H7 (cell line): ENCODE measurements at places on chromosomes 16 and 17. TPM values are rescaled to one million over a fixed set of nuclear protein-coding genes. Genes with fewer than 3 reads are reported as not detected.
A peak's percentile ranks its signal among the peaks of the same experiment; 100 is the strongest.

Gene CD300LB
- total RNA-seq = not detected in 2 replicates

Gene DHRS7C
- not detected in 2 replicates for total RNA-seq

Gene TOB1
- 5.2 and 8.6 TPM in 2 replicates for total RNA-seq

Gene OTOP3
- total RNA-seq = not detected in 2 replicates

Gene TELO2
- 50.2 and 60.3 TPM in 2 replicates for total RNA-seq

Gene KRTAP4-11
- not detected in 2 replicates for total RNA-seq

Gene CCP110
- total RNA-seq = 6.4 and 9.5 TPM in 2 replicates

Gene CDRT15L2
- not detected in 2 replicates for total RNA-seq

Gene TBC1D3I
- total RNA-seq = 0.26 TPM in 1 of 2 replicates, not detected in the other

Gene ASGR1
- total RNA-seq = 12.3 and 15.4 TPM in 2 replicates

GRCh38 chr17:80406146-80406545 lies 8.8 kb upstream of the ENDOV start:
- no peak for DNase-seq

DNA sequence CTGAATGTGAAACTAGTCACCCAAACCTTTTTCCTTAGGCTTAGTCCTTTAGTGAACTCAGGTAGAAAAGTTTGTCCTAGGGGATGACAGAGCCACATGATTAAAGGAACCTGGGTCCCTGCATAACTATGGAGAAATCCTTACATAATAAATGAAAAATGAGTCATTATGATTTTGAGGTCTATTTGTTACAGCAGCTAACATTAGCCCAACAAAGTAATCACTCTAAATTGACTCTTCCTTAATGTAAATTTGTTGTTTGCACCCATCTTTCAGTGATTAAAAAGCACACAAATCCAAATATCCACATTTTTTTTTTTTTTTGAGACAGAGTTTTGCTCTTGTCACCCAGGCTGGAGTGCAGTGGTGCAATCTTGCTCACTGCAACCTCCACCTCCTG lies 32.0 kb downstream of the OGFOD1 start:
- no peak for DNase-seq

GRCh38 chr17:60959011-60959410 lies 281.4 kb downstream of the BCAS3 start:
- no peak for DNase-seq

DNA sequence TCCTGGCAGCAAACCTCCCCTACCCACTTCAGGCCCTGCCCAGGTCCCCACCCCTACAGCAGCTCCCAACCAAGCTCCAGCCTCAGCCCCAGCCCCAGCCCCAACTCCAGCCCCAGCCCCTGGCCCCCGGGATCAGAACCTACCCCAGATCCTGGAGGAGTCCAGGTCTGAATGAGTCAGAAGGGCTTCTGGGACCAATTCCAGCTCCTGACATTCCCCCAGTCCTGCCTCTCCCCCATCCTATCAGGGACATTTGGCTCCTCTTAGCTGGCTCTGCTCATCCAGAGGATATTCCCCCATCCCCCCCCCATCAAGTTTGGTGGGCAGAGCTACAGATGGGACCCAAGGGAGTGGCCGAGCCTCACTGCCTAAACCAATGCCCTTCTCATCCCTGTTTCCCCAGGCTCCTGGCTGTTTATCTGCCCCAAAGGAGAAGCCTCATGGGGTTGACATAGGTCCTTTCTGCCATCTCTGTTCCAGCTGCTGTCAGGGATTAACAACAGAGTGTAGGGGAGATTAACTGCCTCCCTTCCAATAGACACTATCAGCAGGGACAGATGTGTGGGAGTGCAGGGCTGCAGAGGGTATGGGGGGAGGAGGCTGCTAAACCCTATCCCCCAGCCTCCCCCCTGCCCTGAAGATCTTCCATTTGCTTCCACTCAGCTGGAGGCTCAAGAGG lies 16.5 kb downstream of the CNTNAP1 start:
- peak; percentile 55 for DNase-seq

DNA sequence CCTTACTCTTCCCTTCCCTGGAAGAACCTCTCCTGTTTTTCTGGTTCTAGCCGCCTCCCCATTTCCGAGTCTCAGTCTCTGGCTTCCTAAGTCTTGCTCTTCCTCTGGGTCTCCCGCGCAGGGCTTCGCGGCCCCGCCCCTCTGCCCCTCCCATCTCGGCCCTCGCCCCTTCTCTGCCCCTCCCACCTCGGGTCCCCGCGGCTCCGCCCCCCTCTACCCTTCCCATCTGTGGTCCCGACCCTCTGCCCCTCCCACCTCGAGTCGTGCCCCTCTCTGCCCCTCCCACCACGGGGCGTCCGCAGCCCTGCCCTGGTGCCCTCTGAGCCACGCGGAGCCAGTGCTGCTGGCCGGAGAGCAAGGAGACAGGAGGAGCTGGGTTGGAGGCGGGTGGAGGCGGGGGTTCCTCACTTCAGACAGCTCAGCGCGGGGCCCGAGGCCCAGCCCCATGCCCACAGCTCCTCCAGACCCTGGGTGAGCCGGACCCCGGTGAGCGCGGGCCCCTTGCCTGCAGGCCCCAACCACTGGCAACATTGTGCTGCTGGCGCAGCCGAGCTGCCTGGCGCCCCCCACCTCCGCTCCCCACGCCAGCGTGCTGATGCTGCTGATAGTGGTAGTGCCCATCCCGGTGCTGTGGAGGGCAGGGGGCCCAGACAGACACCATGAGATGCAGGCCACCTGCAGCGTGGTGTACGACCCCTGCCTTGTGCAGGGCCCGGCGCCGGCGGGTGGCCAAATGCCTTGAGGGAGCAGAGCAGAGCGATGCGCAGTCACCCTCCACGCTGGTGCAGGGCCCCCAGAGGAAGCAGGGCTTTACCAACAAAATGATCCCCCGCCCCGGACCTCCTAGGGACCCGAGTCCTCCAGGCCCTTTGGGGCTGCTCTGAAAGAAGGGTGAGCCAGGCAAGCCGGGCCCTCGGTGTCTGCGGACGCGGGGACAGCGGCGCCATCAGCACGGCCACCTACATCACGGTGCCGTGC lies 2115.3 kb downstream of the TP53TG3F start:
- no peak for DNase-seq

GRCh38 chr16:1651974-1652312 lies 26.1 kb upstream of the JPT2 start:
- DNase-seq = no peak

DNA sequence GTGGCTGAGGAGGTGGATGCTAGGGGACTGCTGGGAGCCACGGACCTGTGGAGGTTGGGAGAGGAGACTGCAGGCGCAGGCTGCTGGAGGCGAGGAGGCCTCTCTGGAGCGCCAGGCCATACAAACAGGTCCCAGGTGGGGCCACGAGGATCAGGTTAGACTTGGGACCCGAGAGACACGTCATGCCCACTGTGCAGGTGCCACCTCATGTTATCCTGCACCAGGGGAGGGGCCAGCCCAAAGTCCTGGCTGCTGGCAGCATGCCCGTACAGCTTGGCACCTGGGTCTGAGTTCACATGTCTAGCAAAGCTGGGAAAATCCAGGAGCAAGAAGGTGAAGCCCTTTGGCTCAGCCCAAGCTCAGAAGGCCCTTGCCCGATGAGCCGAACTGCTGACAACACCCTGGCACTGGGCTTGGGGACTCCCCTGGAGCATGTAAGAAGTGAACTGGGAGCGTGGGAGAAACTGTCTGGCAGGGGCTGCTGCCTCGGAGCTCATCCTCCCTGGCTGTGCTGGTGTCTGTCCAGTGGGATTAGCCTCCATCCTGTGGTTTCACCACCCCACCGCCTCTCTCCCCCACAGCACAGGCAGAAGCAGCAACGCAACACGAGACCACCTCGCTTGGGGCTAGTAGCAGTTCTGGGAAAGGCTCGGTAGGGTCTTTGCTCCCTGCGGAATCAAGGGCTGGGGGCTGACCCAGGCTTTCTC lies 5.3 kb downstream of the ARHGDIA start:
- no peak for DNase-seq

- peak; percentile 83 for DNase-seq
Observed at GRCh38 chr17:36942019-36942599, 4.8 kb downstream of the LHX1 start.

GRCh38 chr17:34837876-34838478 lies 123.3 kb downstream of the CCT6B start:
- DNase-seq = peak; percentile 63

GRCh38 chr16:54647725-54648221 lies 282.9 kb upstream of the IRX5 start:
- no peak for DNase-seq

GRCh38 chr17:78722246-78722761 lies 59.8 kb downstream of the CYTH1 start:
- peak; percentile 70 for DNase-seq

DNA sequence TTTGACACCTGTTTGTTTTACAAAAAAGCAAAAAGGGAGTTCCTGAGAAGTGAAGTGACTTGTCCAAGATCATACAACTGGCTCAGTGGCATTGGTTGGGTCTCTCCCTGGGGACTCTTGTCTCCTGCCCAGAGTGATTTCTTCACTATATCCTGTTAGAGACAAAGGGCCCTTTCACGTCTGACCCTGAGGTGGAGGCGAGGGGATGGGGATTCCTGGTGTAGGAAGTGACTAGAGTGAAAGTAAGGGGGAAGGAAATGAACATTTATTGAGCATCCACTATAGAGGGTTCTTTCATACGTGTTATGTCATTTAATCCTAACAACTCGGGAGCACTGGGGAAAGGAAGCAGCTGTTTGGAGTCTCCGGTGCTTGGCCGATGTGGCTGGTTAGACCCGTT lies 9.0 kb downstream of the ITGB3 start:
- no peak for DNase-seq

DNA sequence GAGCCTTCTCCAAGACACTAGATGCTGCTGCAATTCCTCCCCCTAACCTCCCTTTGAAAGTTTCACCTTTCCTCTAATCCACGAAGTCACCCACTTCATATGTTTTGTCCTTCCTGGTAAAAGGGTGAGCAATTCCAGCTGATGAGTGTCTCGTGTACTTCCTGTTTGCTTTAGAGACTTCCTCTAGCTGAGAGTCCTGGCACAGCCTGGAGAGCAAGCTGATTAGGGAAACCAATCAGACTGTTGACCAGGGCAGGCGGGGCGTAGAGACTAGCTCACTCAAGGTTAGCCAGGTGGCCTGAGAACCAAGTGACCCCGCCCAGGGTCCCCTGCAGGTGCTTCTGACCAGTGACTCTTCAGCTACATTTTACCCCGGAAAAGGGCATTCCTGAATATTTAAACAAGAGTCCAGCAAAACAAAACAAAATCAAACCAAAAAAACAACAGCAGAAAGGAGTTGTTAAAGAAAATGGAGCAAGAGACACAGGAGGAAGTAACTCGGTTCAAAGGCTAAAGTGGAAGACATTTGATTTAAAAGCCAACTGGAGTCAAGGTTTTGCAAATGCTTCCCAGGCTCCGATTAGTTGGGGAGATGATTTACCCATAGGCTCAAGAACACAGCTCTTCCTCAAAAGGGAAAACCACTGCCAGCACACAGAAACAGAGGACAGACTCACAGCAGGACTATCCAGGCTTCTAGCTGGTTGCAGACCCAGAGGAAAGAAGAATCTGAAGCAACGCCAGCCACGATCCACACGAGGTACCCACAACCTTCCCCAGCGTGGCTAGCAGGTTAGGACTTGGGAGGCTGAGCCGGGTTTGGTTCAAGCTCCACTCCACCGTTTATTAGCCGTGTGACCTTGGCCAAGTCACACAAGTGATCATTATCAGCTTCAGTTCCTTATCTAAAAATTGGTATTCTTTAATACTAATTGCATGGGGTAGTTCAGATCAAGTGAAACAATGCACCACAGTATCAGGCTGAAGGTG lies 13.4 kb downstream of the HSPB9 start:
- no peak for DNase-seq

DNA sequence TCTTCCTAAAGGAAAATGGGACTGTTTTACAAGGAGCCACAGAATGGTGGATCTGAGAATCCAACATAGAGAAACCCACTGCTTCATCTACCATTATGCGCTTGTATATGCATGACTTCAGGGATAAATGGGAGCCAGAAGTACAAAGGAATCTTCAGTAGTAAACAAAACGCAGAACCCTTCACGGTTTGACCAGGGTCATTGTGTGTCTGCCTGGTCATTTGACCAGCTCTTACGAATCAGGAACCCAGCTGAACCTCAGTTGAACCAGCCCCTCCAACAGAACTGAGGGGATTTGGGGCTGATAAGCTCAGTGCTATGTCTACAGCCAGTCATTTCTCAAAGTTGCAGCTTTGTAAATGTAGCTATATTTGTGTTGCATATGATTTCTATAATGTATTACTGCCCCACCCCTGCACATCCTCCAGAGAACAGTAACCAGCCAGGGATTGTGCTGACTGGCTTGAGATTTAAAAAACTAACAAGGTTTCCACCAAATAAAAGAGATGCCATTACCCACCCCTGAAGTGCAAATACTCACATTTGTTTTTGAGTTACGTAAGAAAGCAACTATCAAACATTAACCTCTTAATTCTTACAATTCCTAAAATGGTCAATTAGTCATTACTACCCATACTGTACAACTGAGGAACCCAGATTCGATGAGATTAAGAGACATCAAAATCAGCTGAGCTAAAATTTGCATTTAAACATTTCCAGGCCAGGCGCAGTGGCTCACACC lies 6.3 kb downstream of the CMTM4 start:
- no peak for DNase-seq

DNA sequence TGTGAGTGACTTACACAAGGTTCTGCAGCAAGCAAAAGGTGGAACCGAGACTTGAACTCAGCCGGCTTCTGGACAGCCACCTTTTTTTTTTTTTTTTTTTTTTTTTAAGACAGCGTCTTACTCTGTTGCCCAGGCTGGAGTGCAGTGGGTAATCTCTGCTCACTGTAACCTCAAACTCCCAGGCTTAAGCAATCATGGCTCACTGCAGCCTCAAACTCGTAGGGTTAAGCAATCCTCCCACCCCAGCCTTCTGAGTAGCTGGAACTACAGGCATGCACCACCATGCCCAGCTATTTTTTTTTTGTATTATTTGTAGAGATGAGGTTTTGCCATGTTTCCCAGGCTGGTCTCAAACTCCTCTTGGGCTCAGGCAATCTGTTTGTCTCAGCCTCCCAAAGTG lies 55.2 kb upstream of the GOT2 start:
- DNase-seq = no peak

DNA sequence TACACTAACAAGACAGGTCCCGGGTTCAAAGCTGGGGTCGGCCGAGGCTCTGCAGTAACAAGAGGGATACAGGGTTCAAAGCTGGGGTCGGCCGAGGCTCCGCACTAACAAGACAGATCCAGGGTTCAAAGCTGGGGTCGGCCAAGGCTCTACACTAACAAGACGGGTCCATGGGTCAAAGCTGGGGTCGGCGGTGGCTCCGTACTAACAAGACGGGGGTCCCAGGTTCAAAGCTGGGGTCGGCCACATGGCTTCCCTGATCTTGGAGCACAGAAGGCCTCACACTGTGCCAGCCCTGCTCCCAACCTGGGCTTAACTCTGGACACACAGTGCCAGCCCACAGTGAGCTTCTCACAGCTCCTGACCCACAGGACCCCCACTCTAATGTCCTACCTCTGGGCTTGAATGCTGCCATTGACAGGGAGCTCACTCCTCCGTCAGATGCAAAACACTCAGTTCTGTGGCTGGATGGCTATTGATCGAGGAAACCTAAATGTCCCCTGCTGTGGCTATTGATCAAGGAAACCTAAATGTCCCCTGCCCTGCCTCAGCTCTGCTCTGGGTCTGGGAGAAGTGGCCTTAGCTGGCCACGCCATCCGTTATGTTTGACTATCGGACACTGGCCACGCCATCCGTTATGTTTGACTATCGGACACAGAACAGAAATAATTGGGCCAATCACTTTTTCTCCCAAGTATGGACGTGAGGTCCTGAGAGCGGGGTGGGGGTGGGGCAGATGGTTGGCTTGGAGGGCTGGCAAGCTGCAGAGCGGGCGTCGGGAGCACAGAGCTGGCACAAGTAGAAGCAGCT lies 54.6 kb upstream of the DOC2B start:
- DNase-seq = no peak

- DNase-seq = no peak
Observed at GRCh38 chr17:10094797-10095196, 103.6 kb downstream of the GAS7 start.
